ENCODE measurements at places on chromosomes 3 and 15. TPM values are rescaled to one million over a fixed set of nuclear protein-coding genes. Genes with fewer than 3 reads are reported as not detected.
A peak's percentile ranks its signal among the peaks of the same experiment; 100 is the strongest.

- peak; percentile 88 for DNase-seq
Observed at GRCh38 chr3:178159691-178160220, 376.5 kb upstream of the KCNMB2 start.

DNA sequence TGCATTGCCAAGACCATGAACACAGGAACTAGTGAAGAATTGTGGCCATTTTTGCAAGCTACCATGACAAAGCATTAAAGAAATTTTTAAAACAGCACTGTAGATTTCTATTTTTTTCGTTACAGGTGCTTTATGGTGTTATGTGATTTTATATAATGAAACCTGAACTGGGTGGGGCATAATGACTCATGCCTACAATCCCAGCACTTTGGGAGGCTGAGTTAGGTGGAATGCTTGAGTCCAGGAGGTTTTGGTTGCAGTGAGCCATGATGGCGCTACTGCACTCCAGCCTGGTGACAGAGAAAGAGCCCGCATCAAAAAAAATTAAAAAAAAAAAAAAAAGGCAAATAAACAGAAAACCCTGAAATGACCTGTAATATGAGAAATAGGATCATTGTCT lies 846.7 kb downstream of the EPHA3 start:
- no peak for DNase-seq

DNA sequence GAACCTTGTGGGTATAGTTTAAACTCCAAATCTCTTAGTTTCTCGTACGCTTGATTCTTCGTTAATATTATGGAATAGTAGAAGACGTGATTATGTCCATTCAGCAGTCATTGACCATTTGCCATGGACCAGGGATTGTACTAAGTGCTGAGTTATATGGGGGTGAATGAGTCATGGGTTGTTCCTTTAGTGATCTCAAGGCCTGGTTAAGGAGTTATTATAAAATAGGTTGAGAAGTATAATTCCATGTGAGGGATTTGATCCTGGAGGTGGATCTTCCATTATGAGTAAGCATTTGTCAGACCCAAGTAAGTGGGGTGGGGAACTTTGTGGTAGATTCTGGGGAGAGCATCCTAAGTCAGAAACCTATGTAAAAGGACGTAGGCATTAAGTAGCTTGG lies 15.4 kb downstream of the NR2C2 start:
- DNase-seq = no peak

DNA sequence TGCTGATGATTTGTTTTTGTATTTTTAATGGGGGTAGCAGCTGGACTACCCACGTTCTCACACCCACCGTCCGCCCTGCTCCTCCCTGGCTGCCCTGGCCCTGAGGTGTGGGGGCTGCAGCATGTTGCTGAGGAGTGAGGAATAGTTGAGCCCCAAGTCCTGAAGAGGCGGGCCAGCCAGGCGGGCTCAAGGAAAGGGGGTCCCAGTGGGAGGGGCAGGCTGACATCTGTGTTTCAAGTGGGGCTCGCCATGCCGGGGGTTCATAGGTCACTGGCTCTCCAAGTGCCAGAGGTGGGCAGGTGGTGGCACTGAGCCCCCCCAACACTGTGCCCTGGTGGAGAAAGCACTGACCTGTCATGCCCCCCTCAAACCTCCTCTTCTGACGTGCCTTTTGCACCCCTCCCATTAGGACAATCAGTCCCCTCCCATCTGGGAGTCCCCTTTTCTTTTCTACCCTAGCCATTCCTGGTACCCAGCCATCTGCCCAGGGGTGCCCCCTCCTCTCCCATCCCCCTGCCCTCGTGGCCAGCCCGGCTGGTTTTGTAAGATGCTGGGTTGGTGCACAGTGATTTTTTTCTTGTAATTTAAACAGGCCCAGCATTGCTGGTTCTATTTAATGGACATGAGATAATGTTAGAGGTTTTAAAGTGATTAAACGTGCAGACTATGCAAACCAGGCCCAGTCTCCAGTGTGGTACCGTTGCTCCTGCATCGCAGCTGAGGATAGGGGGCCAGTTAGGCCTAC lies 1.4 kb upstream of the FES start:
- no peak for DNase-seq

DNA sequence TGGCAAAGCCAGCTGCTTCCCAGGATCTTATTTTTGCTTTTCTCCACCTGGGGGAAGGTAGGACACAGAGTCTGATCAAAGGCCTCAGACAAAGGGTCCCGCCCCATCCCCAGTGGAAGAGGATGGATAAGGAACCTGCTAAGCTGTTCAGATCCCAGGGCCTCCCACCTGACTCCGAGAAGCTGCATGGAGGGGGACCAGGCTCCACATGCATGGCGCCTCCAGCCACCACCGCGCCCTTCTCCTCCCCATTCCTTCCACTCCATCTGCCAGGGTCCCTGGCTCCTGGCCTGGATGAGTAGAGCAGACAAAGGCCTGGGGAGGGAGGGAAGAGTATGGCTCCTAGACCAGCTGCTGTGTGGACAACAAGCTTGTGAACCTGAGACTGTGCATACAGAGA lies 20.0 kb upstream of the CRABP1 start:
- no peak for DNase-seq

- DNase-seq = no peak
Observed at GRCh38 chr3:185337231-185337816, 25.6 kb upstream of the MAP3K13 start.

DNA sequence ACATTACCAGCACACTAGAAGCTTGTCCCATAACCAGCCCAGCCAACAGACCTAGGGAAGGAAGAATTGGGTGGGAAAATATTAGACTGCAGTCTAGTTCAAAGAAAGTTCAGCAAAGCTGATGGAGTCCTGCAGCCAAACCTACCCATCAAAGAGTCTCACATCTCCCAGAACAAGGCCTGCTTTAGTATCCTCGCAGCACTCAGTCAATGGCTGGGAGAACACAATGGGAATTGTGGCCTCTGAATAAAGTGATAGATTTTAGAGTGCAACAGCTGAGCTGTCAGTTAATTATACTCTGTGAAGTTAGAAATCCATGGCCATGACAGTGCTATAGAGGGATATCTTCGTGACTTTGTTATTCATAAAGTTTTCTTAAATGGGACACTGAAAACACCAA lies 207.2 kb upstream of the NAALADL2 start:
- DNase-seq = no peak

DNA sequence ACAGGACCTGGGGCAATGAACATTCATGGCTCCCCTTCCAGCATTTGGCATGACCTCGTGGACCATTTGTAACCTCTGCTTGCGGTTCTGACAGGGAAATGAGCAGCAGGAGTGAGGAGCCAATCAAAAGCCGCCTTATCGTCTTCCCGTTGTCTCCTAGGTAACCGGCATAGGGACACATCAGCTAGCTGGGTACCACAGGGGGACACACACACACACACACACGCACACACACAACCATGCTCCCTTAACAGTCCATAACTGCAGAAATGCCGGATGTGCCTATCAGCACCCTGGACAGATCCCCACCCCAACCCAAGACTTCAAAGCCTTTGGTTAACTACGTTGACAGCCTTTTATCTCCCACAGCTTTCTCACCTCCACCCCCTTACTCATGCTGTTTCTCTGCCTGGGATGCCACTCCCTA lies 53.4 kb upstream of the CCDC174 start:
- peak; percentile 68 for DNase-seq

DNA sequence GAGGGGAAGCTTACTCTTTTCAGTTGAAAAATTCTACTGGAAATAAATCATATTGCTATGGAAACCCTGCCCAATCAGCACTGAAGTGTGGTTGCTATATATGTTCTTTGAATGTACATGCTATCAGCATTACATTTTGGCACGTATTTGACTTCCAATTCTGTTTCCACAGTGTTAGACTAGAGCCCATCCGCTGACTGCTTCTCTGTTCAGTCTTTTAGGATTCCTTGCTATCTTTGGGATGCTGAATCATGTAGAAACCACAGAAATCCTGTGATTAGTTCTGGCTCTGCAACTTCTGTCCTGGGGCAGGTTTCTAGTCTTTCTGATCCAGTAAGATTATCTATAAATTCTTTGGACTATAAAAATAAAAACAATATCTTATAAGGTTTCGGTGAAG lies 128.2 kb upstream of the SLC7A14 start:
- no peak for DNase-seq

GRCh38 chr3:123445702-123446101 lies 3.2 kb downstream of the ADCY5 start:
- no peak for DNase-seq

DNA sequence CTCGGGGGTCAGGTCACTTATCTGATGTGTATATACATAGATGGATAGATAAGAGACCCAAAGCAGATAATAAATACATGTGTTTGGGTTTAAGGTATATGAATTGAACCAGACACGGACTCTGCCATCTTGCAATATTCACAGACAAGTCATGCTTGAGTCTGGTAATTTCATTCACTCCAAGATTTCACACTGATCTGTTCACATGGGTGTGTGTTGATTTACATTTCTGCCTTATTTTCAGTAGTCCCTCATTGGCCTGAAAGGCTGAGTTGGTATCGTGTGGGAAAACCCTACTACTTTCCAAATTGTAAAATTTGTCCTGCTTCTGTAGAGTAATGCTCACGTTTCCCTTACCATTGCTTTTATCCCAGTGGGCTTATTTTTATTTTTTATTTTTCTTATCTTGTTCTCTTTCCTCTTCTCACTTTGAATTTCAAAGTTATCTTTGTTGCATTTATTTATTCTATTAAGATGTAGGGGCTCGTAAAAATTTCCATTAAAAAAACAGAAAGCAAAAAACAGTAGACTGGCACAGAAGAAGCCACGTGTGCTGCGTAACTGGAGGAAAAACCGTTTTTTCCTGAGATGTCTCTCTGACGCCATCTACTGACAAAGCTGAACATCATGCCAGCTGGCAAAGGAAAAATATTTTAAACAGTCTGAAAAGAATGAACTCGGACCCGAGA lies 10.8 kb upstream of the MFSD1 start:
- peak; percentile 86 for DNase-seq

DNA sequence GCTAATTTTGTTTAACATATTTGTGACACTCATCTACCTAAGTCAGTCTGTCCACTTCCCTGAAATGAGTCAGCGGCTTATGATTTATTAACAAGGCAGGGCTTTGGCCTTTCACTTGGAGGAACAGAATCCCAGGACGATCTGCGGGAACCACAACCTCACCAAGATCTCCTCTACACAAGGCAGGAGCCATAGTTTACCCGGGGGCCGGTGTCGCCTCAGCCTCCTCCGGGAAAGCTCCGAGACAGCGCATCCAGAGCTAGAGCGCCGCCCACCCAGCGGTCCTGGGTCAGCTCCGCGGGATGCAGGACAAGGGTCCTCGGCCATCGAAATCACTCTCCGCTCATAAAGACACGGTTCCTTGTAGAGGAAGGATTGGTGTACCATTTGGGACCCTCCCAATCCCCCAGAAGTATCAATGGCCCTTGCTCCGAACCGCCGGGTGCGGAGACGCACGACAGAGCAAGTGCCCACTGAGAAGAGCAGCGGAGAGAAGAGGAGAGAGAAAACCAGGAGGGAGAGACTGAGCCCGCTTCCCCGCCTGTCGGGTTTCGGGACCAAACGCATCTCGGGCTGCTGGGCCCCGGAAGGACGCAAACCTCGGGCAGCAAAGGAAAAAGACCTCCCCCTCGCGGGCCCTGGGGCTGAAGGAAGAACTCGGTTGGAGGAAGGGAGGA lies 13.1 kb upstream of the ALCAM start:
- peak; percentile 55 for DNase-seq

GRCh38 chr3:113948015-113948917 lies 453 bp downstream of the ZDHHC23 start:
- peak; percentile 20 for DNase-seq

GRCh38 chr3:46381625-46382024 lies 10.9 kb downstream of the CCR5 start:
- DNase-seq = no peak

DNA sequence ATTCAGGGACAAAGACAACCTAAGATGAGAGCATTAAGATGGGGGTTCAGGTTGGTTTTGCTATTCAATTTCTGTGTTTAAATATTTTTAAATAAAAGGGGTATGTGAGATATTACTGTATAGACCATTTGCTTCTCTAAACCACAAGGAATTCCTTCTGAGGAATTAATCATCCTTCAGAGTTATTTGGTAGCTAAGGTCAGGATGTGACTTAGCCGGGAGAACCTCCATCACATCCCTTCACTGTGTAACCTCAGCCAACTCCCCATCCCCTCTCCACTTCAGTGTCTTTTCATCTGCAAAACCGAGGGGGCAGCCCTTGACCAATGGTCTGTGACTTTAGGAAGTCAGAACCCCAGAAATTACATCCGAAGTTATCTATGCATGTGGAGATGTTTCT lies 48.7 kb upstream of the SKOR1 start:
- DNase-seq = no peak

GRCh38 chr3:30941342-30941741 lies 46.9 kb upstream of the GADL1 start:
- DNase-seq = no peak

DNA sequence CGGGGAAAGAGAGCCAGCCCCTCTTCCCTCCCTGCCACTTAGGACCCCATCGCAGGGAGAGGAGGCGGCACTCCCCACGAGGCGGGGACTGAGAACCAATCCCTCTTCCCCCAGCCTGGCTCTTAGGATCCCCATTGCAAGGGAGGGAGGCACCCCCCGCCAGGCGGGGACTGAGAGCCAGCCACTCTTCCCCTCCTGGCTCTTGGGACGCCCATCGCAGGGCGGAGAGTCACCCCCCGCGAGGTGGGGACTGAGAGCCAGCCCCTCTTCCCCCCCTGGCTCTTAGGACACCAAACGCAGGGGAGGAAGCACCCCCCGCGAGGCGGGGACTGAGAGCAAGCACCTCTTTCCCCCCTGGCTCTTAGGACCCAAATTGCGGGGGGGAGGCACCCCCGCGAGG lies 34.2 kb upstream of the SSUH2 start:
- DNase-seq = no peak

DNA sequence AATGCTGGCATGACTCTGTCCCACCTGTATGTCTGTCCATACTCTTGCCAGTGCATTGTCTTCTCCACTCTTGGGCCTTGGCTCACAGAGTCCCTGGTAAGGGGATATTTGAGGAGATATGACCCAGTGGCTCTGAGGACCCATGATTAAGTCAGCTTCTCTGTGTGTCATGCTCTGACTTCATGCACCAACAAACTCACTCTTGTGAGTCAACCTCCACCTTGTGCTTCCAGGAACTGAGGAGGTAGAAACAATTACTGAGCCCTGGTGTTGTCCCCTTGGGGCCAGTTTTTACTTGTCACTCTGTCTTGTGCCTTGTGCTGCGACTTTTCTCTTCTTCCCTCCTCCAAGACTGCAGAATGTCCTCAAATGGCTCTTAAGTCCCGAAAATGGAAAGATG lies 127.1 kb downstream of the ABHD5 start:
- no peak for DNase-seq

- no peak for DNase-seq
Observed at GRCh38 chr3:116340680-116341216, 104.5 kb downstream of the LSAMP start.

GRCh38 chr15:74036271-74037170 lies 42.0 kb downstream of the PML start:
- DNase-seq = peak; percentile 82

Gene EFHB
- total RNA-seq = not detected

Gene PIERCE2
- 0.85 TPM for total RNA-seq

Gene NMNAT3
- 1.1 TPM for total RNA-seq

Gene USF3
- total RNA-seq = 6.5 TPM

Gene LHFPL4
- total RNA-seq = not detected

Gene PCLAF
- 31.2 TPM for total RNA-seq

Gene ZNF35
- total RNA-seq = 18.5 TPM

Gene ULK3
- total RNA-seq = 39.3 TPM

Gene CASR
- not detected for total RNA-seq

Gene MYZAP
- total RNA-seq = 82.5 TPM

Gene NPAP1
- not detected for total RNA-seq

All from dermis blood vessel endothelial cell (primary cell).